Vagina (tissue), 2 donors: ENCODE measurements at places on chromosomes 7 and 10.
A peak's percentile ranks its signal among the peaks of the same experiment; 100 is the strongest.

- H3K4me3 ChIP-seq, result peak overlapping the region; percentile 67
- peak overlapping the region; percentile 90 for H3K27ac ChIP-seq
- H3K4me1 ChIP-seq, result peaks cover 29% of the 10 kb centered on the region
- H3K36me3 ChIP-seq, result no peaks in the 10 kb centered on the region
- no peak for DNase-seq
These were observed 92.6 kb downstream of the SPAG6 start for GRCh38 chr10:22437620-22438588.

DNA sequence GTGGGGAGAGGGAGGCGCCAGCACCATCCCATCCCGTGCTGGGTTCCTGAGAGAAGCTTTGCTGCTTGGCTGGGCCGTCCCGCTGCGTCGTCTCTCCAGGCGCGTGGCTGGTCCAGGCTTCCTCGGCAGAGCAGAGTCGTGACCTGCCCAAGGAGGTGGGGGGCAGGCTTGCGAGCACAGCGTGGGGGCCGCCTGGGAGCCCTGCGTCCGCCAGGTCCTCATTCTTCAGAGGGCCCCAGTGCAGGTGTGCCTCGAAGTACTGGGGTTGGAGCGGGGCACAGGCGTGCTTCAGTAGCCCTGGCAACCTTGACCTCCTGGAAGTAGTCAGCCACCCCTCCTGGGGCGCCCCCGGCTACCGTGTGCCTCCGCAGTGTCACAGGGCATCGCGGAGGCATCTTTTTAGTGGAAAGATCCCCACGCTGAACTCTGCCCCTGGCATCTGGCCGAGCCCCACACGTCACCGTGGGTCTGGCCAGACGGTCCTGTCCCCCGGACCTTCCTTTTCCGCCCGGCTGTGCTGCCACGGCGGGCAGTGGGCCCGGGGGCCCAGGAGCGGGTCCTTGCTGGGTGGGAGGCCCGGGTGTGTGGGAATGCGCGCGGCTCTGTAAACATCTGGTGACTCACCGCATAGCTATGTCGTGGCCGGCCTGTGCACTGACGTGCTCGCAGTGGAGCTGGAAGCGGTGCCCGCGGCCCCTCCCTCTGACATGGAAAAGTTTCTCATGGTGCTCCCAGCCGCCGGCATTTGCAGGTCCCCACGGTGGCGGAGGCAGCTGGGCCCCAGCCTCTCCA, 6.4 kb downstream of the MAFK start:
- H3K36me3 ChIP-seq, result no peaks in the 10 kb centered on the region
- no peaks in the 10 kb centered on the region for H3K27me3 ChIP-seq
- peak overlapping the region; percentile 99 for H3K27ac ChIP-seq
- H3K4me1 ChIP-seq, result peaks cover 65% of the 10 kb centered on the region

- H3K27ac ChIP-seq, result no peak overlapping the region
- H3K27me3 ChIP-seq, result no peaks in the 10 kb centered on the region
- DNase-seq, result no peak
- H3K4me1 ChIP-seq, result peaks cover 5% of the 10 kb centered on the region
These were observed 228.3 kb upstream of the TEX47 start for GRCh38 chr7:89023877-89024276.

GRCh38 chr7:81882086-81882485, 112.2 kb upstream of the HGF start:
- H3K4me3 ChIP-seq, result no peak overlapping the region
- H3K27me3 ChIP-seq, result no peaks in the 10 kb centered on the region
- H3K27ac ChIP-seq, result no peak overlapping the region

GRCh38 chr7:39672176-39672575, 48.8 kb downstream of the RALA start:
- no peak for DNase-seq
- H3K36me3 ChIP-seq, result no peaks in the 10 kb centered on the region
- H3K27me3 ChIP-seq, result no peaks in the 10 kb centered on the region
- H3K27ac ChIP-seq, result no peak overlapping the region
- H3K4me3 ChIP-seq, result no peak overlapping the region
- H3K4me1 ChIP-seq, result peaks cover 4% of the 10 kb centered on the region
